Activated CD4-positive, alpha-beta T cell treated with anti-CD3 and anti-CD28 coated beads for 1 hour (primary cell): ENCODE measurements at places on chromosomes 16 and 17.

DNA sequence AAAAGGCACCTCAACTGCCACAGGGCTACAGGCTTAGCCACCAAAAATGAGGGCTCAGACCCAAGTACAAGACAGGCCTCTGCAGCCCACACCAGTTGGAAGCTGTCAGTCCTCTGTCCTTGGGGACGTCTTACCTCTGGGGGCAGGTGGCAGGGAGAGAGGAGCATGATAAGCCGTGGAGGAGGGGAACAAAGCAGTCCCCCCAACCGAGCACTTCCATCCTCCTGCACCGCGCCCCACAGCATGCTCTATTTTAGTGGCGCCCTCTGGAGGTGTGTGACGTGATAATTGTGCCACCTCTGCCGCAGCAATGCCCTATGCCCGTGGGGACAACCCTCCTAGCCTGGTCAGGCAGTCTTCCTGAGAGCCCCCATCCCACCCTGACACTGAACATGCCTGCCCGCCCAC is 13.6 kb downstream of the G6PC3 start:
- DNase-seq = no peak

DNA sequence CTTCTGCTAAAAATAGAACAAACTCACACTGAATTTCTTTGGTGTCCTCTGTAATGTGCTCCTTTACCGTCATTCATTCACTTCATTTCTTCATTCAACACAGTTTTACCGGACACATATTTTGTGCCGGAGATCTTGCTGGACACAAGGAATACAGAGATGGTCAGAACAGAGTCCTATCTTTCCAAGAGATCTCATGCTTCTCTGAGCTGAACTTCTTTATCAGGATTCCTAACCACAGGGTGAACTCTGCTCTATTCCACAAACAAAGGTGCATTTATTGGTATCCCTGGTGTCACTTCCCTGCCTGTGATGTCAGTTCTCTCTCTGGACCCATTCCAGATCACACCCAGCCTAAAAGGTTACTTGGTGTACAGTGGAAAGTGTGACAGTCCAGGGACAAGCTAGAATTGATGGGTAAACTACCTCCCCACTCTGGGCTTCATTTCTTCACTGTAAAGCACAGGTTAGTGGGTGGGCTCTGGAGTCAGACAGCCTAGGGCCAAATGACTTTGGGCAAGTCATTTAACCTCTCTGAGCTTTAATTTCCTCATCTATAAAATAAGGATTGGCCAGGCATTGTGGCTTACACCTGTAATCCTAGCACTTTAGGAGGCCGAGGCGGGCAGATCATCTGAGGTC is 4.2 kb downstream of the IFI35 start:
- no peak for DNase-seq

DNA sequence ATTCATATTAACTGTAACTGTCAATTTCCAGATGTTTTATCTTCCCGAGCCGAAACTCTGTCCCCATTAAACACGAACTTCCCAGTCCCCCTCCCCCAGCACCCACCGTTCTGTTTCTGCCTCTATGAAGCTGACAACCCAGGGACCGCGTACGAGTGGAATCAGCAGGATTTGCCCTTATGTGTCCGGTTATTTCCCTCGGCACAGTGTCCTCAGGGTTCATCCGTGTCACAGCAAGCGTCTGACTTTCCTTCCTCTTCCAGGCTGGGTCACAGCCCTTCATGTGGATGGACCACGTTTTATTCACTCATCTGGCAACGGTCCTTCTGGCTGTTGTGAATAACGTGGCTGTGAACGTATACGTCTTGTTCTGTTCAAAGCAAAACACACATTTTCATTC is 31.3 kb downstream of the METRNL start:
- no peak for DNase-seq

- DNase-seq = no peak
Measured at GRCh38 chr17:72711521-72712310, 380.8 kb downstream of the SLC39A11 start.

DNA sequence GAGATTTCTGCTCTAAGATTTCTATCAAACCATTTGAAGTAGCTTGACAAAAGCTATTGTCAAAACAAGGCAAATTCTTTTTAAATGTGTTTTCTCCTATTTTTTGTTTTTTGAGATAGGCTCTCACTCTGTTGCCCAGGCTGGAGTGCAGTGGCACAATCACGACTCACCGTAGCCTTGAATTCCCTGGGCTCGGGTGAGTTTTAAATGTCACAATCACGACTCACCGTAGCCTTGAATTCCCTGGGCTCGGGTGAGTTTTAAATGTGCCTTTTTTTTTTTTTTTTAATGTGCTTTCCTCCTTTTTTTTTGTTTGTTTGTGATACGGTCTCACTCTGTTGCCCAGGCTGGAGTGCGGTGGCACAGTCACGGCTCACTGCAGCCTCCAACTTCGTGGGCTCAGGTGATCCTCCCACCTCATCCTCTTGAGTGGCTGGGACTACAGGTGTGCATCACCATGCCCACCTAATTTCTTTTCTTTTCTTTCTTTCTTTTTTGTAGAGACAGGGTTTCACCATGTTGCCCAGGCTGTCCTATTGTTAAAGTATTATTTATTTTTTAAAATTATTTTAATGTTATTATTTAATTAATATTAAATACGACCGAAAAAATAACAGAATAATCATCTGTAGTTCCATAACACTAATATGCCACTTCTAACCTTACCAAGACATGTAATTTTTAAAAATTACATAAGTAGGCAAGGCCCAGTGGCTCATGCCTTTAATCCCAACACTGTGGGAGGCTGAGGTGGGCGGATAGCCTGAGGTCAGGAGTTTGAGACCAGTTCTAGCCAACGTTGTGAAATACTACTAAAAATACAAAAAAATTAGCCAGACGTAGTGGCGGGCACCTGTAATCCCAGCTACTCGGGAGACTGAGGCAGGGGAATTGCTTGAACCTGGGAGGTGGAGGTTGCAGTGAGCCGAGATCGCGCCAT is 69.7 kb upstream of the FA2H start:
- no peak for DNase-seq
